CD4-positive, alpha-beta T cell treated with Interleukin-4 for 1 hour (primary cell): ENCODE measurements at places on chromosomes 7 and 10.

DNA sequence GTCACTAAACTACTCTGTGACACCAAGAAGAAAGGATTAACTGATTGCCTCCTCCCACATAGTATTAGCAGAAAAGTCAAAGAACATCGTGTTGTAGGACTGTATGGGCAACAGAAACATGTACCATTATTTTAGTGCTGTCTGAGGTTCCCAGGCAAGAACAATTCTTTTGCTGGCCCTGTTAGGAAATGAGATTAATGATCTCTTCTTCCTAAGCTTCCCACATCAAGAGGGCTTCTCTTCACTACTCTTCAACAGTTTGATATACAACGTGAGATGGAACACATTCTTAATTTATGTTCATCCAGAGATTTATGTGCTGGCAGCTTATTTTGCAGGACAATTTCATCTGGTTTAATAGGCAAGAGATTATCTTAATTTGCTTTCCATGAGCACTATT lies 219.6 kb downstream of the DOCK4 start:
- no peak for DNase-seq

DNA sequence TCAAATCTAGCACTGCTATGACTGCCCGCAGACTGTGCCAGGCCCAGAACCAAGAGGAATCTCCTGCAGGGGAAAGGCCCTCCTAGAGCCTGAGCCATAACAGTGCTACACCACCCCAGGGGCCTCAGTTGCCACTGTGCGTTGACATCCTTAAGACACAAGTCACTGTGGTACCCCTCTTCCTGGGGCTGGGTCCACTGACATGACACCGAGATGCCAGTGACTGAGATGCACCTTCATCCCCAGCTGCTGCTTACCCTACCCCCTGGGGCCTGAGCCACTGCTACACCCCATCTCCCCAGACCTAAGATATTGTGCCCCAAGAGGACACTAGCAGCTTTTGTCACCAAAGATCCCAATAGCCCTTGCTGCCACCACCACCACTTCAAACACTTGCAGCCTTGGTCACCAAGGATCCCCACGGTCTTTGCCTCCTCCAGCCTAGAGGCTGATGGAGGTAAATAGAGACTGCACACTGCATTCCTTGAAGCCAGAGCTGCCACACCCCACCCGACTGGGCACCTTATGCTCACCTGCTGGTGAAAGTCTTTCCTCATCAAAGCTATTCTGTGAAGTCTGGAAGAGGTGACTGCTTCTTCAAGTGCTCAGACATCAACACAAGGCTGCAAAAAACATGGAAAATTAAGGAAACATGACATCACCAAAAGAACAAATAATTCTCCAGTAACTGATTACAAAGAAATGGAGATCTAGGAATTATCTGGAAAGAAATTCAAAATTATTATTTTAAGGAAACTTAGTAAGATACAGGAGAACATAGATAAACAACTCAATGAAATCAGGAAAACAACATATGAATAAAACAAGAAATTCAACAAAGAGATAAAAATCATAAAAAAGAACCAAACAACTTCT lies 40.4 kb upstream of the SHH start:
- DNase-seq, result no peak

DNA sequence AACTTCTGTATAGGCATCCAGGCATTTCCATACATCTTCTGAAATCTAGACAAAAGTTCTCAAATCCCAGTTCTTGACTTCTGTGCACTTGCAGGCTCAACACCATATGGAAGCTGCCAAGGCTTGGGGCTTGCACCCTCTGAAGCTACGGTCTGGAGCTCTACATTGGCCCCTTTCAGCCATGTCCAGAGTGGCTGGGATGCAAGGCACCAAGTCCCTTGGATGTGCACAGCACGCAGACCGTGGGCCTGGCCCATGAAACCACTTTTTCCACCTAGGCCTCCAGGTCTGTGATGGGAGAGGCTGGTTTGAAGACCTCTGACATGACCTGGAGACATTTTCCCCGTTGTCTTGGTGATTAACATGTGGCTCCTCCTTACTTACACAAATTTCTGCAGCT lies 1645.1 kb downstream of the REEP3 start:
- DNase-seq, result no peak

DNA sequence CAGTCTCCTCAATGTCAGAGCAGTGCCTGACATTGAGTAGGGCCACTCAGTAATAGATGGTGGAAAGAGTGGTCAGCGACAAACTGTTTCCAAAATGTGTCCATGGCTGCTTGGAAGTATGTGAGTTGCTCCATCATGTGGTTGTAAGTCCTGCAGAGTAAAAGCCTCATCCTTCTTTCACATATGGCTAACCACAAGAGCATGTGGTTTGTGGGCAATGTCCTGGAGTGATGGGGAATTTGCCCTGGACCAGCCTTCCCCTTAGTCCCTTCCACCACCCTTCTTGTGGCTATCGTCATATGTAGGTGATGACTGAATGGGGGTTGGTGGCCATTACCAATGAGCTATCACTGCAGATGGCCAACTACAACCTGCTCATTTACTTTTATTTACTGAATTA lies 33.0 kb upstream of the PLXNA4 start:
- DNase-seq, result no peak

- DNase-seq, result no peak
These were observed at the start of gene TCERG1L for GRCh38 chr10:131311661-131312477. TSS of gene TCERG1L (minus strand) at chr10:131311721. CDS start at chr10:131311635, 86 bp downstream.

GRCh38 chr7:49487830-49488140 lies 285.7 kb upstream of the VWC2 start:
- no peak for DNase-seq

DNA sequence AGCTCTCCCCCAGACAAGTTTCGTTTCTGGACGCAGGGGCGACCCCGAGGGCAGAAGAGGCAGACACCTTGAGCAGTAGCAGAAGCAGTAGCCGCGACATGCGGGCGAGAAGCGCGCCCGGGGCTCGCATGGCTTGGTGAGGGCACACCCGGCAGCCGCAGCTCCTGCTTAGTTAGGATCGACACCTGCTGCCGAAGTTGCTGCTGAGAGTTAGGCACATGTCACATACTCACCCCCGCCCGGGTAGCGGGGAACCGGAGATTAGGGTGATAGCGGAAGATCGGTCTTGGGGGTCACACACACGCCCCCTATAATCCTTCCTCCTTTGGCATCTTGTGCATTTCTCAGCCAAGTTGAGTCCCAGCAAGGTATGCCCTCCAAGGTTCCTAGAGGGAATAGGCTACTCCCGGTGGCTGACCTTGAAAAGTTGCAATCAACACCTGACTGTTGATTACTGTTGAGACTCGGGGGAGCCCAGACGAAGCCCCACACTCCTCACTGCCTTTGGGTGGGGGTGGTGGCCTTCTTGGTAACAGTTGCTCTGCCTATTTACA lies 668 bp downstream of the GPR37 start:
- no peak for DNase-seq

DNA sequence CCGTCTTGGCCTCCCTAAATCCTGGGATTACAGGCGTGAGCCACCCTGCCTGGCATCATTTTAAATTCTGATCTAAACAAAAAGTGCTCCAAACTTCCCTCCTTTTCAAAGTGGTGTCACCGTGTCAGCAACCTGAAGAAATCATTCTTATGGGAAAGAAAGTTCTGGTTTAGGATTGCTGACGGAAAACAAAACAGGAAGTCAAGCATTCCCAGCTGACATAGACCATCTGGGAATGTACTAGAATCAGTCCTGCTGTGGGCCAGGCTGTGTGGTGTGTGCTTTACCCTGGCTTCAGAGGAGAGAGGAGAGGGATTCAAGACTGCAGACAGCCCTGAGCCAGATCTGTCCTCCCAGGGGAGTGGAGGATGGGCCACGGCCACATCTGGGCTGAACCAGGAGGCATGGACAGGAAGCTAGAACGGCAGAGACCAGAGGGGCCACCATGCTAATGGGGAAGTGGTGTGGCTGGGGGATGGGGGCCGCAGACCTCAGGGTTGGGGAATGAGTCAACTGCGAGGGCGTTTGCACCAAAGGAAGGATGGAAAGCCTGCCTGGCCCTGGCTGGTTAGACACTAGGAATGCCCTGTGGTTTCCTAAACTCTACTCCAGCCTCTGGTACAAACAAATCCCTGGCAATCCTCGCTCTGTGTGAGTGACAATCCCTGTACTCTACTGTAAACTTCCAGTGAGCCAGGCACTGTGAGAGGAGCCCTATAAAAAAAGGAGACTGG lies 16.7 kb upstream of the CLIP2 start:
- peak; percentile 66 for DNase-seq

GRCh38 chr7:140350056-140350455 lies 48.3 kb downstream of the SLC37A3 start:
- DNase-seq, result no peak

GRCh38 chr7:116138202-116138801 lies 72.0 kb upstream of the TES start:
- DNase-seq, result peak; percentile 57

GRCh38 chr7:92684274-92684673 lies 94.1 kb upstream of the FAM133B start:
- no peak for DNase-seq

DNA sequence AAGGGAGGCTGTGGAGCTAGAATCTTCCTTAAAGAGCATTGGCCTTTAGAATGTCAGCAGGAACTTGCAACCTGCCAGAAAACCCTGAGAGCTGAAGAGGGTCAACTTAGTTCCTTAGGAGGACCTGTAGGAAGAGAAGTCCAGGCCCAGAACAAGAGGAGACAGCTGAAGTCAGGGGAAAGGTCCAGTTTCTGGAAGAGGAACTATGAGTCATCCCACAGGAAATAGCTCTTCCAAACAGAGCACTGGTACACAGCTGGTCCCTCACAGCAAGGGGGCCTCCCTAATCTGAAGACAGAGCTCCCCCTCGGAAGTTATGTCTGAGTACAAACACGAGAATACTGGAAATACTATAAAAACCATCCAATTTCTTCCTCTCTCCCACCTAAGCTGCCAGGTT lies 98.9 kb downstream of the HERPUD2 start:
- no peak for DNase-seq

DNA sequence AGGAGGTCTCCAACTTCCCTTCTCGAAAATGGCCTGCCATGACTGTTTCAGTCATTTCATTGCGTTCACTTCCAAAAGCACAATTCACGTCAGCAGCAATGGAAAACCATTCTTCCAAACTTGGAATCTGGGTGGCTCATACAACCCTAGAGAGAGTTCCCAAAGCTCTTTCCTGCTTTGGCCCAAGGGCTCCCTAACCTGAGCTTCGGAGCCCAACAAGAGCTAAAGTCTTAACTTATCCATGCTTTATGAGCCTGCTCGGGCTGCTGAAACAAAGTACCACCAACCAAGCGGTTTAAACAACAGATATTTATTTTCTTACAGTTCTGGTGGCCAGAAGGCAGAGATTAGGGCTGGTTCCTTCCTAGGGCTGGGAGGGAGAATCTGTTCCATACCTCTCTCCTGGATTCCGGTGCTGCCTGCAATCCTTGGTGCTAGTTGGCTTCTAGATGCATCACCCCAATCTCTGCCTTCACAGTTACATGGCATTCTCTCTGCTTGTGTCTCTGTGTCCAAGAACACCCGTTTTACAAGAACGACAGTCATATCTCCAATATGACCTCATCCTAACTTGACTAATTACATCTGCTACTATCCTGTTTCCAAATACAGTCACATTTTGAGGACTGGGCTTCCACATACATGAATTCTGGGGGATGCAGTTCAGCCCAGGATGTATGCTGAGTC lies 33.5 kb downstream of the CAMK2B start:
- no peak for DNase-seq

- DNase-seq, result peak; percentile 61
These were observed 18.6 kb downstream of the RABGEF1 start for GRCh38 chr7:66758950-66759628.

DNA sequence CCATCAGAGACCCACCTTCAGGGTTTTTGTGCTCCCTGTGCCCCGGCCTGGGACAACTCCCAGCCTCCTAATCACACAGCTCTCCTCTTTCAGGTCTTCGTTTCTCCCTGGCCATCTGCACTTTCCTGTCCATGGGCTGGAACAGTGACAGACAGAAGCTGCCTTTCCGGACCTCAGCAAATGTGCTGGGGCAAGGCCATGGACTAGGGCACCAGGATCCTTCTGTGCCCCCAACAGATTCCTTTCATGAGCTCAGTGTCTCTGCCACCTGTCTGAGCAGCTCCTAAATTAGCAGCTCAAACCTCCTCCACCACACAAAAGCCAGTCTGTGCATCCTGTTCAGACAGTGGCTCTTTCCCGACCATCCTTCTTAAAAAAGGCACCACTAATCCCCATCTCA lies 41.9 kb upstream of the FRMD4A start:
- no peak for DNase-seq

GRCh38 chr7:135976312-135977006 lies 700 bp downstream of the MTPN start:
- DNase-seq, result peak; percentile 35

- DNase-seq, result no peak
These were observed 150.2 kb upstream of the CACNA2D1 start for GRCh38 chr7:82593780-82594179.

GRCh38 chr10:60420991-60421894 lies 31.6 kb upstream of the ANK3 start:
- DNase-seq, result no peak

GRCh38 chr10:18540195-18540594 lies 111.2 kb downstream of the NSUN6 start:
- no peak for DNase-seq

- no peak for DNase-seq
These were observed 240.4 kb upstream of the LYZL1 start for GRCh38 chr10:29048506-29048905.

DNA sequence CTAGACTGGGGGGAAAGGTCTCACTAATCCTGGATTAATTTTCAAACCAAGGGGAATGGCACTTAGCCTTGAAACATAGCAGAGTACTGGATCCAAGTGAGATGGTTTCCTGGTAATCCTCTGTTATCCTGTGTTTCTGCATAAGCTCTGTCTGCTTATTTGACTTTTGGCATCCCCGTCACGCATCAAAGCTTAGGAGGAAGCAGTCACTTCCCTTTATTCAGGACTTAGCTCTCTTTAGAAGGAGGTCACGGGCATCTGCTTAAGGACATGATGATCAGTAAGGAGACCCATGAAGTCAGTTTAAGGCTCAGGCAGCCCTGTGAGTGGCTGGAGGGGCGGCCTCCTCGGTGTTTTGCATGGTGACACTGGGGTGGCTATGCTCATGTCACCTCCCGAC lies 30.0 kb downstream of the TSPAN15 start:
- DNase-seq, result no peak

- no peak for DNase-seq
These were observed 6.9 kb downstream of the NYAP1 start for GRCh38 chr7:100490483-100491191.

- DNase-seq, result no peak
These were observed 197.3 kb upstream of the PODXL start for GRCh38 chr7:131753620-131754222.
